Sigmoid colon (tissue), 7 donors: ENCODE measurements at places on chromosomes 5 and 9. TPM values are rescaled to one million over a fixed set of nuclear protein-coding genes. Genes with fewer than 3 reads are reported as not detected.

- no peak for DNase-seq
Measured at GRCh38 chr5:55973296-55973695, 21.5 kb downstream of the IL6ST start.

GRCh38 chr5:939368-939767 lies 46.7 kb downstream of the TRIP13 start:
- peak; percentile 34 for DNase-seq

DNA sequence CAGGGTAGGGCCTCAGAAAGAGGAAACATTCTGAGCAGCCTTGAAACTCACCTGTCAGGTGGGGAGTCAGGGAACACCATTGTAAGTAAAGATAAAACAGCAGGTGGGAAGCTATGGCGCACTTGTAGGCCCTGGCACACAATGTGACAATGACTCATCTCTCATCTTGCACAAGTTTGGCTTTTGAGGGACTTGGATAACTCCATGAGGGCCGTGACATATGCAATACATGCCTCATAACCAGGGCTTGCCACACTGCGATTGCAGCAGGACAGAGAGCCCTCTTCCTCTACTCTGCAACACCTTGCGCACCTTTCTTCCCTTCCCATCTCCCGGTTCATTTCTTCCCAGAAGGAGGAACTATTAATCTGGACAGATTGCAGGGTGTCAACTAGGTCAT lies 144.9 kb downstream of the CEP120 start:
- no peak for DNase-seq

DNA sequence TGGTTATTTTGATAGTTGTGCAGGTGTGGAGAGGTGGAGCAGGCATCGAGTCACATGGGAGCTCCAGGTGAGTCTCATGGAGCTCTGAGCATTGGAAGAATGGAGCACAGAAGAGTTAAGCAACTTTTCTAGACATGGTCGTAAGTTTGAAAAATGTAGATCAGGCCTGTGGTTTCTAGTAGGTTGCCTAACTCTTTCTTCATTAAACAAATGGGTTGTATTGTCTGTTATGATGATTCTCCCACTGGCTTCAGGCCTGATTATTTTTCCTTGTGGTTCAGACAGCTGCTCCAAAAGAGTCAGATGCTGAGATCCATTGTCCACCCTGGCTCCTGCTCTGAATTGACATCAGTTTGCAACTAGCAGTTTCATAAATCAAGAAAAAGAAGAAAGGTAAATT lies 80.3 kb upstream of the RPS23 start:
- DNase-seq = no peak

DNA sequence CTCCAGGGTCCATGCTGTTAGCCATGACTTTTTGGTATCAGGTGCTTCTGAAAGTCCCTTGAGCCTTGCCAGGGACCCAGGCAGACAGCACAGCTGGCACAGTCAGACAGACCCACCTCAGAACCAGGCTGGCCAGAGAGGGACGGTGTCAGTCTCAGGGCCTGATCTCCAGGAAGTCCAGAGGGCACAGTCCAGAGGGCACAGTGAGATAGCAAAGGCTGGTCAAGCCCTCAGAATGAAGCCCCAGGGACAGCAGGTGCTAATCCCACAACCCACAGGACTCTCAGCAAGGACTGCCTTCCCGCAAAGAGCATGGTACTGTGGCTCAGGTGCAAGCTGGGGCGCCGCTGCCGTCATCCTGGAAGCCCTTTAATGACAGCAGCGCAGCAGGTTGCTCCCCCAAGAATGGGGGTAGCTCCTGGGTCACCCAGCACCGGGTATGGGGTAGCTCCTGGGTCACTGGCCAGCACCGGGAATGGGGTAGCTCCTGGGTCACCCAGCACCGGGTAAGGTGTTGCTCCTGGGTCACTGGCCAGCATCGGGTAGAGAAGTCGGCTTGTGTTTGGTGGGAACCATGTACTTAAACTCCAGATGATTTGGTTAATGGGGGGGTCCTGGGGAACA lies 105.6 kb upstream of the PHYKPL start:
- peak; percentile 40 for DNase-seq

- DNase-seq = no peak
Measured at GRCh38 chr5:141695627-141696215, 13.7 kb upstream of the ARAP3 start.

DNA sequence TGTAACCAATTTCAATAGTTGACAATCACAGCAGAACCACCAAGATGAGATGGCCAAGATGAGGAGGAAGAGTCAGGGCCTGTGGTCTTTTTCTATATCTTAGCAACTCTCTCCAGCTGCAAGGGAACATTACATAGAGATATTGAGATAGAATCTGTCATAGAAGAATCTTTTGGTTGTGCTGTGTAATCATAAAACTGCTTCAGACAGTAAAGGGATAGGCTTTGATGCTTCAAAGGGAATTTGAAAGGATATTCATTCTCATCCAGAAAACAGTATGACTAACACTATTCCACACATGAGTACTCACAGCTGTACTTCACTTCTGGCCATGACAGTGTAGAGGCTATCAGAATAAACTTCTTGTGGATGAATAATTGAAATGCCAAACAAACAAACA lies 145.9 kb downstream of the YIPF5 start:
- no peak for DNase-seq

DNA sequence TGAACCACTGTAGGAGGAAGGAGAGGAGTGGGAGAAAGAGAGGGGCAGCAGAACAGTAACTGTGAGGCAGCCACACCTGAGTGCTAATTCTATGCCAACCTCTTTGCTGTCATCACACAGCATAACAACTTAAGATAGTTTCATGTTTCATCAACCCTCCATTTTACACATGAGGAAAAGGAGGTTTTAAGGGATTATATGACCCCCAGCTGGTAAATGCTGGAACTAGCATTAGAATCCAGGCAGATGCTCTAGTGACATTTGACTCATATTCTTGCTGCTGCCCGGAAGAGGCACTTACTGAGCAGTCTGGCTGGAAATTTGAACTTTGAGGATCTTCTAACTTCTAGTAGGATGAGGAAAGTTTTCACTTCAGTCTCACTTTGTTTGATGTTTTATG lies 24.1 kb upstream of the VLDLR start:
- no peak for DNase-seq

DNA sequence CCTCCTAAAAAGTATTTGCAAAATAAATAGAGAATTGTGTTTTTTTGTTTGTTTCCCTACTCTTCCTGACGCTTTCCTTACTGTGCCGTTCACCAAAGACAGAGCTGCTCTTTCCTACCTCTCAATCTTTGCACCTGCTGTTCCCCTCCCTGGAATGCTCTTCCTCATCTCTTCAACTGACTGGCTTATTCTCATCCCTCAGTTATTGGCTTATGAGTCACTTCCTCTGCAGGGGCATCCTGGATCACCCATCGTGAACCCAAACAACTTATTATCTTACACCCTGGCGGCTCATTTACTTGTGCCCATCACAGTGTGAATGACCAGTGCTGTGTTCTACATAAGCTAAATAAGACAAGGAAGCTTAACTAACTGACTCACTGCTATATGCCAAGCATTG lies 36.1 kb upstream of the CCNG1 start:
- DNase-seq = no peak

- DNase-seq = no peak
Measured at GRCh38 chr5:14209836-14210235, 66.7 kb downstream of the TRIO start.

DNA sequence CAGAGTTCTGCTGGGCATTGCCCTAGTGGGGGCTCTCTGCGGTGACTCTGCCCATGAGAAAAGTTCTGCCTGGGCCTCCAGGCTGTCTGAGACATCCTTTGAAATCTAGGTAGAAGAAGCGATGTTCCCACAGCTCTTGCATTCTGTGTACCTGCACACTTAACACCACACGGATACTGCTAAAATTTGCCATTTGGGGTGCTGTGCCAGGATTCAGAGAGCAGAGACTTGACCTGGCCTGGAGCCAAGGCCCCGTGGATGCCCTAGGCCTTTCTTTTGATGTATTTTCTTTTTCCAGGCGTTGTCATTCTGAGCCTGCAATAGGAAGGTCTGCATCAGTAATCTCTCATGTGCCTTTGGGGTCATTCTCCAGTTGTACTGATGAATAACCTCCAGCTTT lies 89.3 kb upstream of the IL12B start:
- DNase-seq = no peak

DNA sequence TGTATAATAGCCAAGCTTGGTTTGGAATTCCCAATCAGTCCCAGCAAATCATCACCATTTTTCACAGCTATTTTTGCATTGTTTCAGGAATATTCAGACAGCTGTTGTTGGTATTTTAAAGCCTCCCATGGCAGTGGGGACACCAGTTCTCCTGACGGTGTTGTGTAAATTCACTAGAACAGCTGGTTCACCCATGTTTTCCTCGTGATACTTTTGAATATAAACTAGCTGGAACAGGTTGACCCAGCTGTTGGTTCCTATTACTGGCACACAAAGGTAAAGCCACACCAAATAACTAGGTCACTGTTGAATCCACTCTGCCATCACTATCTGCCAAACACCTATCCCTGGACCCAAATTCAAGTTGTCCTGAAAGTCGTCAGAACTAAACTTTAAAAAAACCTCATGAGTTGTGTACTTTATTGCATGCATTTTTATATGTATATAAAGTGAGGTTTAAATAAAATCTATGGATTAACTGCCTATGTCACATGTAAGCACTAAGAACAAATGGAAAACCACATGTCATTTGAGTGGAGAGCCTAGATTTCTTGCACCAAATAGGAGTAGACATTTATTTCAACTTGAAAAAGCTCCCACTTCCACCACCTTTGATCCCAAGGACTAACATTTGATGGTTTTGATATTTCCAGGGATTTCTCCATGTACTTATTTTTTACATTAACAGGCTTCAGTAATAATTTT lies 121.9 kb upstream of the PIK3R1 start:
- no peak for DNase-seq

DNA sequence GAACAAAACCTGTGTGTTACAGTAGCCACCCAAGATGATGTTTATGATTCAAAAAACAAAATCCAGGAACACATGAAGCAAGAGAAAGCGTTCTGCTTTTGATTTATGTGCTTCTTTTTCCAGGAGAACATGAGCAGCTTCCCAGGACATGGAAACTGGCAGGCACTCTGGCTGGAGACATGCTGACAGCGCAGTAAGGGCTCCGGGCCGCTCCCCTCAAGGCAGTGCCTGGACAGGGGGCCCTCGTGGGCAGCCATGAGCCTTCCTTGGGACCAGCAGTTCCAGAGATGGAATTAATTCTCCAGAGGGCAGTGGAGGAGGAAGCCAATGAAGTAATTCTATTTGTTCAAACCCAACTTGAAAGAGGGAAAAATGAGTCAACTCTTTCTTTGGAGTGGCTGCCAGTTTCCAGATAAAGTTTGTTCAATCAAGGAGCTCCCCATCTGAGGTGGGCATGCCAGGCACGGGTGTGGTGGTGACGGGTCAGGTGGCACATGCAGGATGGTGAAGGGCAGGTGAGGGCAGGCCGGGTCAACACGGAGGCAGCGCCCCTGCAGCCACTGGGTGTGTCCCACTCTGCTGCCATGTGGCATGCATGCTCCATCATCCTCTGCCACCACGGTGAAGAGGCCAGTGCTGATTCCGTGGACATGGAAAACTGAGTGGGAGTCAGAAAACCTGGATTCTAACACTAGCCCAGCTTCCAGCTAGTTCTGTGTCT lies 83.8 kb downstream of the OTULIN start:
- no peak for DNase-seq

GRCh38 chr5:600886-601541 lies 11.1 kb upstream of the CEP72 start:
- DNase-seq = peak; percentile 49

- DNase-seq = no peak
Measured at GRCh38 chr9:94622087-94622800, 17.1 kb downstream of the FBP1 start.

DNA sequence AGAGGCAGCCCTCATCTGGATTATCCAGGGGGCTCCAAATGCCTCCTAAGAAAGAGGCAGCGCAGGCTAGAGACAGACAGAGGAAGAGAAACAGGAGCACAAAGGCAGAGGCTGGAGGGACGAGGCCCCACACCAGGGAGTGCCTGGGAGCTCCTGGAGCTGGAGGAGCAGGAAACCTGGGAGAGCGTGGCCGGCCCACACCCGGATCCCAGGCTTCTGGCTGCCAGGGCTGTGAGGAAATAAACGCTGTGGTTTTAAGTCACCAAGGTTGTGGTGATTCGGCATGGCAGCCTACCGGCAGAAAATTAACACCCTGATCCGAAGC lies 165.5 kb downstream of the OLFM1 start:
- peak; percentile 45 for DNase-seq

- no peak for DNase-seq
Measured at GRCh38 chr9:129400971-129401622, 219.8 kb downstream of the C9orf50 start.

DNA sequence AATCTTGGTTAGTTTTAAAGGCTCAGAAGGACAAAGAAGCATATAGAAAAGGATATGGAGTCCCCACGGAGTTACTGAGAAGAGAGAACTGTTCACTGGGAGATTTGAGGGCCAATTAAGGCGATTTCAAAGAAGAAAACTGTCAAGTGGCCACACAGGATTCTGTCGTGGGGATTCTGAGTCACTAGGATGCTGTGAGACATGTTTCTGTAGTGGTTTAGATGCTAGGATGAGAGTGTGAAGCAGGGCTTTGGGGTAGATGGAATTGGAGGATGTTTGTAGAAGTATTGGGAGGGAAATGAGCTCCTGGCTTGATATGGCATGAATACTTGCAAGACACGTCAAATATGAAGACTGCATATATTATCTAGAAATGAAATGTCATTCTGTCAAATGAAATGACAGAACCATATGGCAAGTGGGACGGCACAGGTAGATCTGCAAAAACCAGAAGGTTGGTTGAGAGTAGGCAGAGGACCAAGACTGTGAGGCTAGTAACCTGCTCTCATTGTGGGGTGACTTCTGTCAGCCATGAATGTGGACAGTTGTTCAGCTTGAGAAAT lies 136.3 kb upstream of the SPRY4 start:
- DNase-seq = no peak

- DNase-seq = no peak
Measured at GRCh38 chr5:88557881-88558280, 289.2 kb upstream of the TMEM161B start.

CYLC2 gene
- not detected for total RNA-seq

FGD3 gene
- 3.7 TPM for total RNA-seq

TAF11L10 gene
- total RNA-seq = not detected

GARNL3 gene
- 17.8 TPM for total RNA-seq

SCGB3A2 gene
- not detected for total RNA-seq

RHOBTB3 gene
- 84.2 TPM for total RNA-seq

ASPN gene
- 16.6 TPM for total RNA-seq

NR5A1 gene
- total RNA-seq = not detected

BSPRY gene
- total RNA-seq = 0.36 TPM

ANKRD33B gene
- 4.6 TPM for total RNA-seq

PCDHGC4 gene
- total RNA-seq = 3.0 TPM

MARCOL gene
- total RNA-seq = not detected

OR1Q1 gene
- not detected for total RNA-seq
